ENCODE measurements at places on chromosomes 3 and 15. TPM values are rescaled to one million over a fixed set of nuclear protein-coding genes. Genes with fewer than 3 reads are reported as not detected.

The ZNF774 gene
- 1.5 TPM for total RNA-seq

The ZBED2 gene
- not detected for total RNA-seq

DNA sequence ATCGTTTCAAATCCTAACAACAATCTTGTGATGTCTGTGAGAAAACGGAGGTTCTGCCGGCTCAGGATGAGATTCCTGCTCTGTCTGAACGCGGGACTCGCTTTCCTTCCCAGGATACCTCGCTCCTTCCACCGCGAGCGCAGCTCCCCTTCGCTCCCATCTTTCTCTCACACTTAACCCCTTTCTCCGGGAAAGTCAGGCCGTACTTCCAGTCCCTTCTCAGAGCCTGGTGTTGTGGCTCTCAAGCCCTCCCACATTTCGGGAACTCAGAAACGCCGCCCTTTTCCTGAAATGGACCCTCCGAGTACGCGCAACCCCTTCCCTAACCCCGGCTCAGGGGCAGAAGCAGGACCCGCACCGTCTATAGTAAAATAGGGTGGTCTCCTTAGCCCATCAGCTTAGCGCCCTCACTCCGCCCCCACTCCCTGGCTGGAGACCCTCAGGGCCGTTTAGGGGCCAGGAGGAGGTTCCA is 378 bp upstream of the FEM1B start:
- no peaks in the 10 kb centered on the region for H3K27me3 ChIP-seq
- peaks cover 52% of the 10 kb centered on the region for H3K4me1 ChIP-seq
- peak overlapping the region; percentile 95 for H3K4me3 ChIP-seq
- peak overlapping the region; percentile 100 for H3K27ac ChIP-seq
- H3K36me3 ChIP-seq: no peaks in the 10 kb centered on the region
- peak; percentile 87 for DNase-seq

The HIGD1A gene
- total RNA-seq: 118 TPM

DNA sequence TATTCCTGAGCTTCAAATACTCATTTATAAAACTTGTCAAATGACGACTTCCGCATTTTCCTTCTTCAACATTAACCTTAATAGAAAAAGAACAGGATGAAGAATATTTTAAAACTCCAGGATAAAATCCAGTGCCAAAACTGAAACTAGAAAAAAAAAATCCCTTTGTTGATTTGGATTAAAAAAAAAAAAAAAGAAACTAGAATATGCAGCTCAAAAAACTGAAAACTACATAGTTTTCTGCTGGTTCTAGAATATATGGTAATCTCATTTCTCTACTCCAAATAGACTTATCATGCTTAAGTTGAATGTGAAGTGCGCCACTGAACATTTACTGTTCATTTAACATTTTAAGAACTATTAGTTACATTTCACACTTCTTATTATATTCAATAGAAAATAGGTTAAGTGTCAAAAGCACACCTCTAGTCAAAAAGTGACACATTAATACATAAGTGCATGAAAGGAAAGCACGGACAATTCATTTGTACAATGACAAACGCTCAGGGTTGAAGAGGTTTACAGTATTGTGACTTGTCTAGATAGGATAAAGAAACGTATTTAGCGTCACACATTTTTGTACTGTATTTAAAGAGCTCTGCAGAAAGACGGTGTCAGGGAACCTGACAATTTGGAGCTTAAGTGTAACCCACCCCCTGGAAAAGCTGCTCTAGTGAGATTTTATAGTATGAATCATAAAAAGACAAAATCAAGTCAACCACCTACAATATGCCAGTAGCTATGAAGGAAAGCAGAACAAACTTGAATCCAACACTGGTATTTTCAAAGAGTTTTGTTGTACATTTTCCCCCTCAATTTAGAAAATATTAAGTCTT is 5.8 kb downstream of the TRA2B start:
- no peak overlapping the region for H3K27ac ChIP-seq
- no peak for DNase-seq
- no peaks in the 10 kb centered on the region for H3K27me3 ChIP-seq
- peak overlapping the region; percentile 95 for H3K4me3 ChIP-seq
- peaks cover 76% of the 10 kb centered on the region for H3K4me1 ChIP-seq

The GYG1 gene
- total RNA-seq: 40.9 TPM

GRCh38 chr3:30733209-30733608 is 126.8 kb downstream of the TGFBR2 start:
- H3K36me3 ChIP-seq: no peaks in the 10 kb centered on the region
- no peak for DNase-seq
- H3K27ac ChIP-seq: no peak overlapping the region
- H3K27me3 ChIP-seq: no peaks in the 10 kb centered on the region
- H3K4me1 ChIP-seq: no peaks in the 10 kb centered on the region
- H3K4me3 ChIP-seq: no peak overlapping the region

GRCh38 chr3:53056442-53056841 is 10.6 kb upstream of the SFMBT1 start:
- no peaks in the 10 kb centered on the region for H3K27me3 ChIP-seq
- H3K4me3 ChIP-seq: no peak overlapping the region

The CFAP100 gene
- not detected for total RNA-seq

The ROBO2 gene
- 4.3 TPM for total RNA-seq

DNA sequence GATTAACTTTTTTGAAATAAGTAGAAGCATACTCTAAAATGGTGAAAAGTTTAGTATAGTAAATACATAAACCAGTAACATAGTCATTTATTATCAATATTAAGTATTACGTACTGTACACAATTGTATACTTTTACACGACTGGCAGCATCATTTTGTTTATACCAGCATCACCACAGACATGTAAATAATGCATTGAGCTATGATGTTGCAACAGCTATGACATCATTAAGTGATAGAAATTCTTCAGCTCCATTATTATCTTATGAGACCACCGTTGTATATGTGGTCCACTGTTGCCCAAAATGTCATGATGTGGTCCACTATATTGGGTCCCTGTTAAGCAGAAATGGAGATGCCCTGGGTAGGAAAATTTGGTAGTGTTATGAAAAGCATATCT is 51.3 kb downstream of the DRD3 start:
- no peaks in the 10 kb centered on the region for H3K27me3 ChIP-seq
- no peaks in the 10 kb centered on the region for H3K4me1 ChIP-seq
- no peak overlapping the region for H3K27ac ChIP-seq
- DNase-seq: no peak

DNA sequence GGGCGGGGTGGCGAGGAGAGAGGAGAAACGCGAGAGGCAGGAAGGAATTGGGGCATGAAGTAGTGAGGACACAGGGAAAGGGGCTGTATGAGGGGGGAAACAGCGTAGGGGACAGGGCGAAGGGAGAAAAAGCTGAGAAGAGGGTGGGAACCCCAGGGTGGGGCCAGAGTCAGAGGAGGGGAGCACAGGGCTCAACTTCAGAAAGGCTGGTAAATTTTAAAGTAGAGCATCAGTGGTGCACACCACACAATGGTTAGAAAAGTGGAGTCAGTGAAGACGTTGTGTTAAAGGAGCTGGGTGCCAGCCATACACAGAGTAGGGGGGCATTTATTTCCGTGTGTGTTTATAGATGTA is 3.0 kb upstream of the RPP25 start:
- H3K27ac ChIP-seq: no peak overlapping the region
- peaks cover 31% of the 10 kb centered on the region for H3K4me1 ChIP-seq
- peak overlapping the region; percentile 80 for H3K4me3 ChIP-seq
- H3K27me3 ChIP-seq: peaks cover 60% of the 10 kb centered on the region
- no peak for DNase-seq

DNA sequence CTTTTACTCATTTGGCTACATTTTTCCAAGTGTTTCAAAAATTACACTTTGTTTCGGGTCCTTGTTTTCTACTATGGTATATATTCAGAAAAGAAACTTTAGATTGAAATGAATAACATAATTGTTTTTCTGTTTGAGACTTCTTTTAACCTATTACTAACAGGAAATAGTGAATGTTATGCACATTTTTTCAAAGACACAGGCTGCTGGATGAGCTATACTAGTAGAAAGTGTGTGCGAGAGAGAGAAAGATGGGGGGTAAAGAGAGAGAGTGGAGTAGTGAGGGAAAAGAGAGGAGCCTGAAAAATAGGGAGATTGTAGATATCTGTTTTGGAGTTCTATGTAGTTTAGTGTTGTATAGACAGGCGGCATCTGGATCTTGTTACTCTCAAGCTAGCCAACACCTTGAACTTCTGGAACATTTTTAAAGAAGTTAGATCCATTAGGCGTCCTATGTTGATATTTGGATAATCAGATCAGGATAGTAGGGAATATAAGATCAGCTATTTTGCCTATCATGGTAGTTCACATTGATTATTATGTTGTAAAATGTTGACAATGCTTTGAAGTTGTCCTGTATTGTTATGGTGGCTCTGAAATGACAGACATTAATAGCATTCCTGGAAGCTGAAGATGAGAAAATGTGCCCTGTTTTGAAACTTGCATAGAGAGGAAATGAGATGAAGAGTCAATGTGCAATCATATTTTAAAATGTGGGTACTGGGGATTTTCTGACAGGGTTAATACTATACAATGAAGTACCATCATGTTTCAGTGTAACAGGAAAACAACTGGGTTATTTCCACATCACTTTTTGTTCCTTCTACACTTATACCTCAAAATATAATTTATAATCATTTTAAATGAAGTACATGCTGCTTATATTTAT is 2.6 kb downstream of the RBMS3 start:
- no peaks in the 10 kb centered on the region for H3K36me3 ChIP-seq
- H3K4me3 ChIP-seq: peak overlapping the region; percentile 51
- H3K27ac ChIP-seq: peak overlapping the region; percentile 94
- H3K4me1 ChIP-seq: peaks cover 81% of the 10 kb centered on the region
- no peak for DNase-seq

- H3K27ac ChIP-seq: no peak overlapping the region
- no peaks in the 10 kb centered on the region for H3K36me3 ChIP-seq
- H3K4me1 ChIP-seq: peaks cover 11% of the 10 kb centered on the region
- H3K4me3 ChIP-seq: no peak overlapping the region
Observed at GRCh38 chr3:153260681-153261080, 98.7 kb downstream of the RAP2B start.

The FBXO40 gene
- total RNA-seq: 0.23 TPM

- H3K27me3 ChIP-seq: no peaks in the 10 kb centered on the region
- H3K4me3 ChIP-seq: no peak overlapping the region
- no peaks in the 10 kb centered on the region for H3K4me1 ChIP-seq
- DNase-seq: no peak
- no peak overlapping the region for H3K27ac ChIP-seq
- H3K36me3 ChIP-seq: no peaks in the 10 kb centered on the region
Observed at GRCh38 chr15:27828746-27829145, 270.4 kb downstream of the OCA2 start.

GRCh38 chr3:27824312-27825200 is 102.4 kb upstream of the EOMES start:
- H3K27me3 ChIP-seq: peaks cover 21% of the 10 kb centered on the region
- DNase-seq: no peak
- H3K4me1 ChIP-seq: no peaks in the 10 kb centered on the region

The REC114 gene
- total RNA-seq: not detected

- H3K27me3 ChIP-seq: no peaks in the 10 kb centered on the region
- no peaks in the 10 kb centered on the region for H3K36me3 ChIP-seq
- no peak overlapping the region for H3K4me3 ChIP-seq
- H3K4me1 ChIP-seq: no peaks in the 10 kb centered on the region
Observed at GRCh38 chr3:96182756-96183155, 631.6 kb upstream of the EPHA6 start.

GRCh38 chr3:56054844-56055243 is 413.4 kb downstream of the ERC2 start:
- peak overlapping the region; percentile 27 for H3K27ac ChIP-seq
- no peaks in the 10 kb centered on the region for H3K36me3 ChIP-seq
- no peak overlapping the region for H3K4me3 ChIP-seq

Measured in GM23338 (cell line).